ENCODE measurements at places on chromosomes 6 and 20.

- DNase-seq: no peak
Measured at GRCh38 chr6:4668271-4669179, 107.7 kb upstream of the CDYL start.

DNA sequence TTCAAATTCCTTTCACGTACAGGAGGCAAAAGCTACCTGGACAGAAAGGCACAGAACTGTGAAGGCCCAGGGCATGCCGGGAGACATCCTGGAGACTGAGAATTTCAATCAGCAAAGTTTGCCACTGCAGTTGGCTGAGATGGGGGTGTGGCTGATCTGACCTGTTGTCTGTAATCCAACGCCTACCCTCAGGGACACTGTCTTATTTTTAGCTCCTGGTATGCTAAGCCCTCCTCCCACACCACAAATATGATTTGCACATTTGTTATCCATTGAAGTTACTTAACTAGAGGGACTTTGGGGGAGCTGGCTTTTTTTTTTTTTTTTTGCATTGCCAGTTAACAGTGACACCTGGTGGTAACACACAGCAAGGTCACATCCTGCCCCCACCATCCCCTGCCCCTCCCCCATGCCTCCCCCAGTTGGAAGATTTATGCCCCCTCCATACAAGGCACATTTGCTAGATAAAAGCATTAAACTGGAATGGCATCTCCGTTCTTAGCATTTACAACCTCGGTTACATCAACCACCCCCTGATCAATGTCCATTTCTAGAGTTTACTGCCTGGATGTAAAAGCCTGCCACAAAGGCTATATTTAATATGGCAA lies 40.4 kb downstream of the TTI1 start:
- no peak for DNase-seq

DNA sequence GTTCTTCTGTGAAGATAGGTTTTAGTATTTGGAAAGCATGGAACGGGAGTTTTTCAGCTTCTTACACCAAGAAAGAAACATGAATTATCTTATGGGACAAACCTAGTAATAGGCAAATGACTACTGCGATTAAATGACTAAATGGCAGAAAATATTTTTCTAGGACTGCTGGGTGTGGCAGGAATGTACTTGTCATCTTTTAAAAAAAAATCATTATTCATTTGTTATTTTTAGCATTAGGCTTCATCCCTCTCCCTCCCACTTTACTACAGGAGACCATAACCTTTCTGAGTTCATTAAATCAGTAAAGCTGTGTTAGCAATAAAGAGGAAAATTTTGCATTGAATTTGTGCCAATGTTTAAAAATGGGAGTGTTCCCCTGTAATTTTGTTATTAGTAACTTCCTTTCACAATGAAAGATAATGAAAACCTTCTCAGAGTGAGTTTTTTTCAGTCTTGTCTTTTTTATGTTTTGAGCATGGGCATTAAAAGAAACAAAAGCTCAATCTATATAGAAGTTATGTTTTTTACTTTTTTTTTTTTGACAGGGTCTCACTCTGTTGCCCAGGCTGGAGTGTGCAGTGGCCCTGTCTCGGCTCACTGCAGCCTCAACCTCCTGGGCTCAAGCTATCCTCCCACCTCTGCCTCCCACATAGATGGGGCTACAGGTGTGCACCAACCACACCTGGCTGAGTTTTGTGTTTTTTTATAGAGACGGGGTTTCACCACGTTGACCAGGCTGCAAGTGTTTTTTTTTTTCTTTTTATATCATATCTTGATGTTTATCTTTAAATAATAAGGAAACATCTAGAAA lies 105.6 kb upstream of the CLDN20 start:
- no peak for DNase-seq

GRCh38 chr6:33249732-33250630 lies 21.7 kb downstream of the VPS52 start:
- no peak for DNase-seq

DNA sequence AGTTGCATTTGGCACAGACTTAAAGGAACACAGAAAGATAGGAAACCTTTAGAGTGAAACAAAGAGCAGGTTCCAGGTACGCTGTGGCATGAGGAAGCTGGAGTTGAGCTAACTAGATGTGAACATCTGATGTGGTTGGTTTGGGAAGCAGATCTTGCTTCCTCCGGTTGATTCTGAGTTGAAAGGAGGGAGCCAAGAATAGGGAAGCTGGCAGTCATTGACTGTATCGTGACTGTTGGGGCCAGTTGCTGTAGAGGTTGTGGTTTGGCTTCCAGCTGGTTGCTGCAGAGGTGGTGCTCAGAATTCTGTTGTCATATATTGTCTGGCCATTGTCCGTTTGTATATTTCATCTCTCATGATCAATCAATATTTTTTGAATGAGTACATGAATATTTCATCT lies 325.9 kb downstream of the PLCB1 start:
- no peak for DNase-seq

GRCh38 chr6:54595844-54596243 lies 250.7 kb upstream of the FAM83B start:
- no peak for DNase-seq

- no peak for DNase-seq
Measured at GRCh38 chr20:64162239-64162910, 1.9 kb upstream of the MYT1 start.

- no peak for DNase-seq
Measured at GRCh38 chr6:45027126-45027525, 301.0 kb upstream of the RUNX2 start.

DNA sequence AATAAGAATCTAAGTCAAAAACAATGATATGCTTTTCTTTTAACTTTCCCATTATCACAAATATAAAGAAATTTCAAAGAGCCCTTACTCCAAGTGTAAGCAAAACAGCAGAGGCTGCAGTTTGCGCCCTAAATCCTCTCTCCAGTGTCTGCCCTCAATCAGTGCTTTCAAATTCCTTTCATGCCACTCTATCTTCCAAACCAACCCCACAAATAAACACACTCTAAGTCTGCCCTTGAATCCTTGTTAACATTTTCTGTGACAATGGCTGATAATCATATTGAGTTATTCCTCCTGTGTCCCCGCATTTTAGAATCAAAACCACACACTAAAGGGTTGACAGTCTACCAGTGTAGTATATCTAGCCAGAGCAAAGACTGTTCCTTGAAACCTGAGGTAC lies 317.9 kb upstream of the MARCKS start:
- no peak for DNase-seq

- DNase-seq: no peak
Measured at GRCh38 chr20:49581482-49581881, 13.5 kb upstream of the PTGIS start.

DNA sequence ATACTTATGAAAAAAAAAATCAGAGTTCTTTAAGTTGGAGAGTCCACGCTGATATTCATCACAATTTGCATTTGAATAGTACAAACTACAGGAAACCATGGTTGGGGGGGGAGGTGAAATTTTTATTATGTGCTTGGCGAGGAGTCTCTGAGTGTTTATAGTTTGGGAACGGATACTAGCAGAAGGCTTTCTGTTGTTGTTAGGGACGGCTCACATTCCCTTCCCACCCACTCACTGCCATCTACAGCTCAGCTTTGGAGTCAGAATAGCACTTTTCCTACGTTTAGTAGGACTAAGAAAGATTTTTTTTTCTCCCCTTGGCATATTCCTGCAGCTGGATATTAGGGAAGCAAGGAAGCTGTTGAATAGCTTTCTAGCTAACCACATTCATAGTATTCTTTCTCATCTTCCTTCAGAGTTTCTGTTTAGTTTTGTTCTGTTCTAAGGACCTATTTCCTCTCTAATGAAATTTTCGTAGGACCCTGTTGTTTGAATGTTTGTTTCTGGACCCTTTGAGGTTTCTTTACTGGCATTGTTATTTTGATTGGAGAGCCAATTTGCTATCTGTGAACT lies 235.1 kb upstream of the ZNF217 start:
- DNase-seq: no peak

DNA sequence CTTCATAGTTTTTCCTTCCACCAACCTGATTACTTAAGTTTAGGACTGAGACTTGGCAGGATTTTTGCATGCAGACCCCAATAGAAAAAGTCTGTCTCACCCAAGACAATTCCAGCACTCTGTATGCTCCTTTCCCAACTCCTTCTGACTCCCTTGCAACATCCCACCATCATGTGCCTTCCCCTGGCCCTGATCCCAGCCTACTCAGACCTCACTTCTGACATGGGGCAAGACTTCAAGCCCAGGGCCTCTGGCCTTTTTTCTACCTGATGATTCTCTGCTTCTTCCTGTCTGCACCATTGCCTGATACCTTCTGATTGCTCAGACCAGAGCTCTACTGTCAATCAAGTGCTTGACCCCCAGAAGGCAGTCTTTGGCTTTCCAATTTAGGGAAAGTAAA lies 96.6 kb downstream of the HAO1 start:
- no peak for DNase-seq

GRCh38 chr6:31639449-31639861 lies 13.0 kb downstream of the BAG6 start:
- DNase-seq: no peak

DNA sequence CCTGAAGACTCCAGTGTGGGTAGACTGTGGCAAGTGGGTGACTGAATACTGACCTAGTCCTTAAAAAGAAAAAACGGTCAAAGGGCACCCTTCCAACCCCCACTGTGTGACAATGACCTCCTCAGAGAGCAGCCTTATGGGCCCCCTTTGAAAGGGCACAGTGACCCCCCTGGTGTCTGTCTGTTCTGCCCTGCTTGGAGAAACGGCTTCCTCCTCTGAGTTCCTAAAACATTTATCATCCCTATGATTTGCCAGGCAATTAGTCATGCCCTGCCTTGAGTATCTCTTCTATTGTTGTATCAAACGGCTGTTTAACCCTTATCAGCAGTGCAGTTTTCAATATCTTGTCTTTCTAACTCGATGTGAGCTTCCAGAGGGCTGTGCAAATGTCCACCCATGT lies 21.0 kb upstream of the STX16 start:
- DNase-seq: no peak

GRCh38 chr20:56359212-56360132 lies 698 bp downstream of the FAM210B start:
- DNase-seq: no peak

DNA sequence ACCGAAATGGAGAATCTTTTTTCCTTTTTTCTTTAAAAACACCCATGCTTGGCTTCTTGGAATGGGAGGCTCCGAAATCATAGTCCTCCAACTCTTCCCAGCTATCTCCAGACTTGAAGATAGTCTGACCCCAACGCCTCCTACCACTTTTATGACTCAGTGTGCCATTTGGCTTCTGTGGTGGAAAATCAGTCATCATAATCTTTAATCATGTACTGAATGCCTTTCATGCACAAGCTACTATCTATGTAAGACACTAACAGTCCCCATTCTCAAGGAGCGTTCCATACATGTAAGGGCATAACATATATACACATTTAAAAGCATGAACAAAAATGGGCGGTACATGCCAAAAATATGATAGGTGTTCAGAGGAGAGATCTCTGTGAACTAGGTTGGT lies 44.1 kb downstream of the TMEM14B start:
- no peak for DNase-seq

GRCh38 chr6:40962241-40962640 lies 76.8 kb downstream of the UNC5CL start:
- no peak for DNase-seq

GRCh38 chr6:41132254-41132653 lies 21.9 kb downstream of the TREML1 start:
- DNase-seq: no peak

- no peak for DNase-seq
Measured at GRCh38 chr6:26156850-26157250, 69.6 kb downstream of the HFE start.

DNA sequence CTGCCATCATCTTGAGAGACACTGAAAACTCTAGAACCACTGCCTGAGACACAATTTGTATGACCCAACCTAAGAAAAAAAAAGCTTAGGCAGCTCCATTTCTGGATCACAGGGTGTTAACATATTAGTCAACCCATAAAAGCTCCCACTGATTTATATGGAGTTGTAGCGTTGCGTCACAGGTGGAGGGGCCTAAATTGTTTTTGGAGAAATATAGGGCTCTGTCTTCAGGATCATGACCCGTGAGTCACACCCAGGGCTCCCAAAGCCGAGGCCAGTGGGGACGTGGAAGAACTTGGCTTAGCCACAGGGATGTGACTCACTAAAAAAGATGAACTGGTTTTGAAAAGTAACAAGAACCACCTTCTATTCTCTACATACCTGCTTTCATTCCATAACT lies 116.5 kb upstream of the BMP2 start:
- DNase-seq: no peak

DNA sequence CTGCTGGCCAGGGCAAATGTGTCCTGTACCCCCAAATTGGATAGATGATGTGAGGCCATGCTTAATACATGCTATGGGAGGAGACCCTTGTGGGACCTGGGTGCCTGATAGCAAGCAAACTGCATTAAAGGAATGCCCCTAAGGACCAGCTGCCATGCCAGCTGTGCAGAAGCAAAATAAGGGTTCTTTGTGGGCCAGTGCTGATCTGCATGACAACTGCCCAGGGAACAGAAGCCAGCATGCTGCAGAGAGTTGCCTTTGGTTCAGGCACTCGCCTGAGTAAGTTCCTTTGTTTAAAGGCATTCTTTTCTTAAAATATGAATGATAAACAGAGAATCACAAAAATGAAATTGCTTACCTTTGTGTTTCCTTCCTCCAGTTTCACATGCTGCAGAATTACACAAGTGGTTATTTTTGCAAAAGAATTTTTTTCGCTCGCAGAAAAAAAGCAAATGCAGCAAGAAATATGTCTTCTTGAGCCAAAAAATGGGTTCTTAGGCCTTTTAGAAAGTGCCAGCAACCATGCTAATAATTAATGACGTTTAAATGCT lies 6.9 kb upstream of the SYNDIG1 start:
- no peak for DNase-seq

- no peak for DNase-seq
Measured at GRCh38 chr6:35401514-35401913, 50.6 kb upstream of the FANCE start.

DNA sequence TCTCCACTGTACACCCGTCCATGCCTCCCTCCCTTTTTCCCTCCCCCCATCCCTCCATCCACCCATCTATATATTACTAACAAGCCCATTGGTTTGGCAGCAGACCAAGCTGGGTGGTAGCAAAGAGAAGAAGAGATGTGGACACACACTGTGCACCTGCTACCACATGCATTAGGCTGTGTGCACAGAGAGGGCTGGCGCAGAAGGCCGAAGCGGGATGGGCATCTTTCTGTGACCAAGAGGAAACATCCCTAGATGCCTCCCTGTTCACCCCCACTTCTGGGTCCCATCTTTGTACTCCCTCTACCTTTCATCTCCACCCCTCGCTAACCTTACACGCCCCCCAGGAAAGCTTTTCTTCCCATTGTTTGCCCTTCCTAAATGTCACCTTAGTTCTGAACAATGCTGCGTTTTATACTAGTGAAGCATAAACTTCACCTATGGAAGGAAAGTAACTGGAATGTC lies 64.9 kb upstream of the AFDN start:
- no peak for DNase-seq

DNA sequence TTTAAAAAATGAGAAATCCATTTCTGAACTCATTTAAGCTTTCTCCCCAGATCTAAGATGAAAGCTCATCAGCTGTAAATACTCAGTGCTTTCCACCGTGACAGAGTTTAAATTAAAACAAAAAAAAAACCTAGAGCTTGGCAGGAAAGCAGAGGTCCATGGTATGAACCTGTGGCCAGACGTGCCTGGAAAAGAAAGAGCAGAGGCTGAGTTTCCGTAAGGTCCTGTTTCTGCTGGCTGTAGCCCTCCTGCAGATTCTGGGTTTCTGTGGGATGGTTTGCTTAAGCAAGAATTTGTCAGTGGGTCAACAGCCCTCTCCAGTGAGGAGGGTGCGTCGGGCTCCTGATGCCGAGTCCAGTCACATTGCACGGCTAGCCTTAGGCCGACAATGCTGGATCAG lies 383.2 kb downstream of the SAMD5 start:
- no peak for DNase-seq

Measured in stimulated activated CD8-positive, alpha-beta memory T cell treated with anti-CD3 and anti-CD28 coated beads, Interleukin-15, amount 100 ng/mL, for 1 hour (primary cell).